ENCODE measurements at places on chromosomes 7 and 10.
A peak's percentile ranks its signal among the peaks of the same experiment; 100 is the strongest.

- DNase-seq, result peak; percentile 61
These were observed 122.0 kb downstream of the TRRAP start for GRCh38 chr7:99000196-99000903.

- DNase-seq, result no peak
These were observed 245.0 kb downstream of the WDR37 start for GRCh38 chr10:1301143-1301542.

DNA sequence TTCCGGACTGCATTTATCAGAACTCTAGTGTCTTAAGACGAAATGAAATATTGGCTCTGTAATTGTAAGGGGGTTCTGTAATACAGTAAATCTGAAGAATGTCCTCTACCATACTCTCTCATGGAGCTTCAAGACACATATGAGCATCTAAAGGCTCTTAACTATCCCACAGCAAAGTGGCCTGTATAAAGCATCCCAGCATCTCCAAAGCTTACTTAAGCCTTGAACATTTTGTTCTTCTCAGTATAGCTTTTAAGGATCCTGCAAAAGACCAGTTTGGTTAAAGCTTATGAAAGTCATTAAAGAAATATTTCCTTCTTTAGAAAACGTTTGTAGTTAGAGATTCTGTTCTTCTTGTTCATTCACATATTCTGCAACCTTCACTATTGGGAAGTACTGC lies 75.1 kb downstream of the HGF start:
- no peak for DNase-seq

DNA sequence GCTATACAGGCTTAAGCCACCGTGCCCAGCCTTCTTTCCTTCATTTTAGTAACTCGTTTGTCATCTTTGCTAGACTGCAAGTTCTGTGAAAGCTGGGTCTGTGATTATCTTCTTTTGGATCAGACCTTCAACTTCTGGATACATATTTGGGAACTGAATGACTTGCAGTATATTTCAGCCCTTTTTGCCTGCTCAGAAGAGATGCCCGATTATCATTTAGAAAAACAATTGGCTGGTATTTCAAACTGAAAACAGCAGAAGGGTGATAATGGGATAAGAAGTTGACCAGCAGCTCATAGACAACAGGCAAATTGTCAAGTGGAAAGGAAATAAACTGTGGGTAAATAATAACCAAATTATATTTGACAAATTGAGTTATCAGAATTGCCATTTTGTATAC lies 14.6 kb downstream of the RSBN1L start:
- DNase-seq, result no peak

All from upper lobe of right lung (tissue), 1 donor.